Activated T-helper 2 cell treated with anti-CD3 and anti-CD28 coated beads, Interferon-gamma antibody, Interleukin-2, Interleukin-4, amounts not matched to agents 10 μg/mL and 5 μg/mL and 100 μg/mL, durations not matched to agents 14 hours and 24 hours and 36 hours (primary cell): ENCODE measurements at places on chromosomes 16 and 17. TPM values are rescaled to one million over a fixed set of nuclear protein-coding genes. Genes with fewer than 3 reads are reported as not detected.

Gene C17orf113
- total RNA-seq = 0.05 and 0.21 TPM in 2 replicates

Gene BCL6B
- 0.80 and 1.0 TPM in 2 replicates for total RNA-seq

Gene ETV4
- total RNA-seq = 11.0 and 12.8 TPM in 2 replicates

Gene HOXB9
- total RNA-seq = 0.16 TPM in 2 replicates

Gene IRX5
- total RNA-seq = 0.34 and 0.57 TPM in 2 replicates

Gene HS3ST3A1
- 1.2 and 2.2 TPM in 2 replicates for total RNA-seq

Gene PRSS33
- total RNA-seq = not detected in 2 replicates

Gene HS3ST6
- total RNA-seq = not detected in 2 replicates

Gene SLC6A2
- total RNA-seq = not detected in 2 replicates

Gene PLEKHM1
- total RNA-seq = 33.1 and 38.9 TPM in 2 replicates

Gene HSD17B2
- not detected in 2 replicates for total RNA-seq

Gene HCRT
- total RNA-seq = not detected in 2 replicates

Gene HNF1B
- 4.6 and 5.0 TPM in 2 replicates for total RNA-seq

Gene ZNF232
- 12.4 and 16.5 TPM in 2 replicates for total RNA-seq

Gene LPO
- total RNA-seq = not detected in 2 replicates

Gene NTN1
- total RNA-seq = 0.41 and 0.60 TPM in 2 replicates

Gene NOG
- not detected in 2 replicates for total RNA-seq

Gene SLC52A1
- 0.14 TPM in 2 replicates for total RNA-seq

Gene RAB34
- 19.4 and 21.5 TPM in 2 replicates for total RNA-seq

Gene GLTPD2
- total RNA-seq = not detected in 2 replicates

Gene WFIKKN1
- 0.32 and 0.57 TPM in 2 replicates for total RNA-seq

Gene SLC35G6
- not detected in 2 replicates for total RNA-seq

Gene SLC16A6
- total RNA-seq = 3.1 and 3.4 TPM in 2 replicates

Gene DHRS11
- 12.3 and 12.4 TPM in 2 replicates for total RNA-seq

Gene SLC38A8
- 0.28 TPM in 1 of 2 replicates, not detected in the other for total RNA-seq
